Mesendoderm (in vitro differentiated cells): ENCODE measurements at places on chromosomes 7 and 10.

DNA sequence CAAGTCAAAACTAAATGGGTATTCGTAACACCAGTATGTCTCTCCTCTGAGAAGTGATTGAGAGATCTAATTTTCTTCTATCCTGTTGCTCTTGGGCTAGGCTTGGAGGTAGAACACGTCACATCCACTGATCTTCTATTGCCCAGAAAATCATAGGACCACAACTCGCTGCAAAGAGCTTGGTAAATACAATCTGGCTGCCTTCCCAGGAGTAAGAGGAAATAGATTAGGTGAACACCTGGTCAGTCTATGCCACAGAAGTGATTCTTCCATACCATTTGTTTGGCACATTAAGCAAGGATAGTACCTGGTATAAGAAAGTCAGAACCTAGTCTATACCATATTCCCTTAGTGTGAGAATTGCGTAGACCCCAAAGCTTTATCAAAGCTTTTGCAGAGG is 129.3 kb upstream of the PHYHIPL start:
- no peak for DNase-seq

DNA sequence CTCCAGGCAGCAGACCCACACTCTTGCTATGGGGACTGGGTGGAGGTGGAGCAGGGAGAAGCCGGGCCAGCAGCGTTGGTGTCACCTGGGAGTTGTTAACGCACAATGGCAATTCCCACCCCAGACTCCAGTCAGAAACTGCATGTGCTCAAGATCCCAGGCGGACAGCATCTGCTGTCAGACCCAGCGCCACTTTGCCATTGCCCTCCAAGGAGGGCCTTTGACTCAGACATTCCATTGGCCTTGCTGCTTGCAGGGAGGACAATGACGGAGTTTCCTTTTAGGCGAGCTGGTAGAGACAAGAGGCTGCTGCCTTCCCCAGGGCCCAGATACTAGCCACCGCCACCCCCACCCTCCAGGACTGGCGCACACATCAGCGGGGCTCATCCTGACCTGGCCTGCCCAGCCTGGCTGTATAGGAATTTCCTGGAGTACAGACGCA is 34.5 kb downstream of the ZNF775 start:
- no peak for DNase-seq

DNA sequence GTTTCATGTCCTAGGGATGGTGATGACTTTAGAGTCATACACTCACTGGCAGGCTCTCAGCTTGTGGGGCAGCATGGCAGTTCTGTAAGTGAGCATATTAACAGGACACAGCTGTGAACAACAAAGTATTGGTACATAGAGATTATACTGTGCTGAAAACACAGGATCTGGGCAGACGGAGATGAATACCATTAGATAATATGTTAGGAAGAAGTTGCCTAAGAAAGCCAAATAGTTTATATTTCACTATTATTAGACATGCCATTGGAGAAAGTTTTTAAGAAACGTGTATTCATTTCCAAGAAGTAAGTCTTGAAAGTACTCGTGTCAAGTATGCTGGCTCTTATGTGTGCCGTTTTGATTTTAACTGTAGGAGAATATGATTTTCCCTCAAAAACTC is 274.5 kb downstream of the INHBA start:
- DNase-seq = no peak

- peak; percentile 49 for DNase-seq
These were observed 61.0 kb downstream of the MPP7 start for GRCh38 chr10:28241741-28242399.

DNA sequence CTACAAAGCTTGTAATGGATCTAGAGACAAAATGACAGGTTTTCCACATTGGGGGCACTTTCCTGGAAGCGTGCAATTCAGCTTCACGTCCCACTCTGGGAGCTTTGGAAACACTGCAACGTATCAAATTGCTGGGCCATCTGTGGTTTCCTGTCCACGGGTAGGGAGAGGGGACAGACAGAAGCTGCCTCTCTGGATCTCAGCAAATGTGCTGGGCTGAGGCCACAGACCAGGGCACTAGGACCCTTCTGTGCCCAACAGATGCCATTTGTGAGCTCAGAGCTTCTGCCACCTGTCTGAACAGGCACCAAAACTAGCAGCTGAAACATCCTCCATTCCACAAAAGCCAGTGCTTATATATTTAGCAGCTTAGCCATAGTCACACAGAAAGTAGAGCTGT is 40.9 kb upstream of the FRMD4A start:
- no peak for DNase-seq

- peak; percentile 96 for DNase-seq
These were observed 34.5 kb downstream of the FAM25A start for GRCh38 chr10:87054373-87055295.
